ENCODE measurements at places on chromosomes 4 and X.
A peak's percentile ranks its signal among the peaks of the same experiment; 100 is the strongest.

- DNase-seq, result no peak
Measured at GRCh38 chr4:16351161-16351560, 124.9 kb upstream of the TAPT1 start.

GRCh38 chrX:122770581-122770980, 413.5 kb upstream of the GRIA3 start:
- no peak for DNase-seq

DNA sequence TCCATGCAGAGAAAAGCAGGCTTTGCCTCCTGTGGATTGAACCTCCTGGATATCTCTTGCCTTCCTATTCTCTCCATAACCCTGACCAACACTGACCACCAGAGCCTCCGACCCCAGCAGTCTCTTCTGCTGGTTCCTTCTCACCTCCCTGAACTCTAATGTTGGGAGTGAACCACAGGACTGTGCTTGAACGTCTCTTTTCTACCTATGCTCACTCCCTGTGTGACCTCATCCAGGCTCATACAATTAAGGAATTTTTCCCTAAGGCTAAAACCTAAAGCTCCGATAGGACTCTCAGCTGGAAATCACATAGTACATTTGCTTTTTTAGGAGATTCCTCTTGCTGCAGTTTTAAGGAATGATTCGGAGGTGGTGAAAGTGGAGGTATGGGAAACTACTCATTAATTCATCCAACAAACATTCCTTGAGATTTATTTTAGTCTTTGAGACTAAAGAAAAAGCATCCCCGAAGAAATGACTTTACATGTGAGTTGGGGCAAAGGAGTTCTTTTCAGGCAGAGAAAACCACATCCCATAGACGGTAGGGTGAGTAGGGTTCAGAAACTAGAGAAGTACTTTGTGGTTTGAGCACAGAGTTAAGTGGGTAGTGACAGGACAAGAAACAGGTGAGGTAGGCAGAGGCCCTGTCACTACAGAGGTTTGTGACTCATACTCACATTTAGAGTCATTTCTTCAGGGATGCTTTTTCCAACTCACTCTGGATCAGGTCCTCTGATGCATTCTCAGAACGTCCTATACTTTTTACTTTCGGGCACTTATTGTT, 30.8 kb downstream of the NDNF start:
- DNase-seq, result no peak

DNA sequence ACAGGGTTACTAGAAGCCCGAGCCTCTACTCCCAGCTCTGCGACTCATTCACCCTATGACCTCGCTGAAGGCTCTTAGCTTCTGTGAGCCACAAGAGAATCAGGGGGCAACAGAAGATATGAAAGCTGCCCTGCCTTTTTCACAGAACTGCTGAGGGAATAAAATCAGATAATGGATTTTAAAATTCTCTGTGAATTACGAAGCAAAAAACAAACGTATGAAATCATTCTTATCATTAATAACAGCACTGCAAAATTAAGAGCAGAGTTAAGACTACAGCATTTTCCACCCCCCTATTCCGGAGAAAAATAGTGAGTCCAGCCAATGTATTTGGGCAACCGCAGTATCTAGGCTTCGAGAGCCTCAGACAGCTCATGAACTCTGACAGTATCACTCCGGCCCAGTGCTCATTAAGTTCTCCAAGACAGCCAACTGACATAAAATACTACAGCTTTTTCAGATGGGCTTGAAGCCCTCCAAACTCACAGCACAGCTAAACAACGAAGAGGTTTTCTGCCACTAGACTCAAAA, 33.4 kb downstream of the AFAP1 start:
- no peak for DNase-seq

GRCh38 chrX:130109429-130110378, 593 bp downstream of the ELF4 start:
- no peak for DNase-seq

- DNase-seq, result no peak
Measured at GRCh38 chrX:11146411-11146810, 35.3 kb downstream of the HCCS start.

DNA sequence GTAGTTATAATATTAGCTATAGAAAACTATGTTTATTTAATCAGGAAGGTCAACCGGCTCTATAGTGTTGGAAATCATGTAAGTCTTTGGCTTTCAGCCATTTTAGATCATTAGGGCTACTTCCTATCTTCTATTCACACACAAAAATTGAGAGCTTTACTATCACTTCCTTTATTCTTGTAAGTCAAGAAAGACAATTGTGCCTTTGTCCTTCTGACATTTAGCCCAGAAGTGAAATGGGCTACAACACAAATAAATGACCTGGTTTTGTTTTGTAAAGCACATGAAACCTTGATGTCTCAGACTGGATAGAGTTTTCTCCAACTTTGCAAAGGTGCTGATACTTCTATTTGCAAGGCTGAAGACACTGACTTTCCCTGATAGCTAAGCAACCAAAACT, 122.4 kb upstream of the ACSL4 start:
- DNase-seq, result no peak

DNA sequence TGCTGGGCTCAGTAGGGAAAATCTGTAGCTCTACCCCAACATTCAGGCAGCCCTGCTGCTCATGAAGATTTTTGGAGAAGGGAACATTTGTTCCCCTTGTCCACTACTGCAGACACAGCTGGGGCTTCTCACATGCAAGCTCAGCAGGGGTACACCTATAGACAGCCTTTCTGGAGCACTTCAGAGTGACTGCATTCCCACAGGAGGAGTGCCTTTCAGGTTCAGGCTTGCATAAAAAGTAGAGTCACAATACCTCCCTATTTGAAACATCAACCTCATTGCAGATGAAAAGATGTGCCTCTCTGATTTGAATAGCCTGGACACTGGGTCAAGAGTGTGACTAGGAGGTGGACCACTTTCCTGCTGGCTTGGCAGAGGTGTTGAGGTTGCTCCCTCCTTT, 53.3 kb upstream of the NAP1L2 start:
- no peak for DNase-seq

DNA sequence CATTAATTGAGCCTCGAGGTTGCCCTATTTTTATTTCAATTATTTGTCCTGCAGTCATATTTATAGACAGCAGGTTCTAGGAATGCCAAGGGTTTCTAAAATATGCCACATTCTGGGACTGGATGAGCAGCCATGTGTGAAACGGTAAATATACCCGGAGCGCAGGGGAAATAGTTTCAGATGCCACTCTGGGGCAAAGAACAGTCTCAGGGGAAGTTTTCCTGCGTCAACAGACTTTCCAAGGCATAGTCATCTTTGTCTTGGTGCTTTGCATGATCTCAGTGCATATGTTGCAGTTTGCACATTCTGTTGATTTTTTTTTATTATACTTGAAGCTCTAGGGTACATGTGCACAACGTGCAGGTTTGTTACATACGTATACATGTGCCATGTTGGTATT, 71.0 kb downstream of the GPAT3 start:
- DNase-seq, result no peak

GRCh38 chr4:40399578-40399977, 64.4 kb downstream of the CHRNA9 start:
- DNase-seq, result no peak

DNA sequence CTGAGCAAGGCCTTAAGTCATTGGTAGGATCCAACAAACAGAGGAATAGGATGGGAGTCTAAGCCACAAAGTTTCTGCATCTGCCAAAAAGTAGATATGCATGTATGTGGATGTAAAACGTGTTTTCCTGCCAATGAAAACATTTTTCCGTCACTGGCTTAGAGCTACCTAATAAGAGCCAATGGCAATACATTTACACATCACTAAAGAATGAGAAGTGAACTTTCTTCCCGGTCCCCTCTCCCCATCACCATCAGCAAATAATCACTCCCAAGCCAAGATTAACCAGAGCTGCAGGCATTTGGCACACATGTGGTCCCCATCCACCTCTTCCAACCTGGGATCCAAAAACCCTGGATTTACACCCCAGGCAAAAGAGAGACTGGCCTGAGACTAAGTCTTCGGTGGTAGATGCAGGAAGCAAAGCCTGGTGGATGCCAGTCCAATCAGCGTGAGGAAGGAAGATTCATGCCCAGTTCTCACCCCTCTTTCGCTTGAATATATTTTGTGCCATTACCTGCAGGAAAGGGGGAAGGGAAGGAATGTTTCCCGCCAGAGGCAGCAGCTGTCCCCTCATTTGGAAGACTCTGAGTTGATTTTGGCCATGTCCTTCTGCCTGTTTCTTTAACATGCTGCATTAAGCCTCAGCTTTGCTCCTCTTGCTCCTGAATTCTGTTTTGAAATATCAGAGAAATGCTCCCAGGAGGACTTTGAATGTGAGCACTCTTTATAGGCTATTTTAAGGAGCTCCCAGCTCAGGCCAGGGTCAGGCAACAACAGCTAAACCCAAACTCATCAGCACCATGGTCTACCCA, 131.4 kb downstream of the CHIC2 start:
- no peak for DNase-seq

DNA sequence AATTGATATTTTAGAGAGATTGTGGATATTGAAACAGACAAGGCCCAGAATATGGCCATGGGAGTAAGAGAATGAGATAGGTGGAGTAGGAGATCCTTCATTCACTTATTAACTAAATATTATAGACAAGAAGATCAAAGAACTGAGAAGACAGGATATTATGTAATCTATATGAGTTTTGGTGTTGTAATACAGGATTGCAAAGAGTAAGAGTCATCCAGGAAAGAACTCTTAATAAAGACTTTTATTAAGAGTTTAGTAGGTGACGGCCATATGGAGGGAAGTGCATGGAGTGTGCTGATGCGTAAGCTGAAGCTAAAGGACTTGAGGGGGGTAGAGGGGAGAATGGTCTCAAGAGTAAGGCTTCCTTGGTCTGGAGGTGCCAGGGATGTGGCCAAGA, 153.7 kb downstream of the VEGFC start:
- DNase-seq, result no peak

DNA sequence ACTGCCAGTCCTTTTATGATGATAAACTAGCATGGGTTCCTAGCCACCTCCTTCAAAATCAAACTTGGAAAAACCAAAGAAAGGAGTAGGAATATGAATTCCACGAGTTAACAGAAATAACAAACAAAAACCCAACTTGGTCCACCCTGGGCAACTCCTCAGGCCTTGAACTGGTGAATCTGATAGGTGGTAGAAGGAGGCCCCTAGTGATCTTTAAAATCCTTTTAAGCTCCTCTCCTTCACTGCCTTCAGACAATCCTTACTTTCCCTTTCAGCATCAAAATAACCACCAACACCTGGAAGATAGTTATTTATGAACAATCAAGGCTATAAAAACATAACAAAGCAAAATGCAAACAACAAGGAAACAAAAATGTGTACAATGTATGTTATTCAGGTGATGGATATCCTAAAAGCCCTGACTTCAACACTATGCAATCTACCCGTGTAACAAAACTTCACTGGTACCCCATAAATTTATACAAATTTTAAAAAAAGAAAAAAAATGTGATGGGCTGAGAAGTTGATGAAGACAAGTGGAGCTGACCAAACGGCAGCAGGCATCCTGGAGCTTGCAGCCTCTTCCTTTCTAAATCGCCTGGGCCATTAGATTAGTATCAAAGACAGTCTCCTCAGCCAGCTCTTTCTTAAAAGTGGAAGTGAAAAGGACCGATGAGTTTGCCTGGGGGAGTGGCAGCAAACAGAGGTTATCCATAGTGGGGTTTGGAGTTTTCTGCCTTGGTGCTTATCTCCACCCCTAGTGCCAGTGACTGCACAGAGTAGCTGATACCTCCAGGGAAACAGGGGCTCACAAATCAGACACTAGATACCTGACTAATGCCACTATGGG, 179.6 kb downstream of the TMA16 start:
- no peak for DNase-seq

DNA sequence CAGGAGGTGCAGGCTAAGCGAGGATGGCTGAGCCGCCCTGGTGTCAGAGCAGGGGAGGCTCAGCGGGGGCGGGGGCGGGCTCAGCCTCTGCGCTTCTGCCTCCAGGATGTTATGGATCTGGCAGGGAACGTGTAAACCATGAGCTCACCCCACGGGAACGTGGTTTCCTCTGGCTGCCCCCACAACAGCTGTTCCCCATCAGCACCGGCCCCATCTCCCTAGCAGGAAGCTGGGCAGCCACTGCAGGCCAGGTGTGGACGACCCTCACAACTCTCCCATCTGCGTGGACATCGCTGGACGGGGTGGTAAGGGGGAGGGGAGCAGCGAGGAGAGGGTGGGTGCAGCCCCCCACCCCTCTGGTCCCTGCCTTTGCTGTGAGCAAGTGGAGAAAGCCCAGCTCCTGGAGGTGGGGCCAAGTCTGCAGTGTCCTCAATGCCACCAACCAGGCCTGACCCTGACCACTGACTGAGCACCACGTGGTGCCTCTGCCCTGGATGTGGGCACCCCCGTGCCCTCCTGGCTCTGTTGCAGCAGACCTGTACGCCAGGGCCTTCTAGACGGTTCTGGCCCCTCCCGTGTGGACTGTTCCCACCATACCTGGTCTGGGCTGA, 28.1 kb upstream of the SPON2 start:
- peak; percentile 29 for DNase-seq

DNA sequence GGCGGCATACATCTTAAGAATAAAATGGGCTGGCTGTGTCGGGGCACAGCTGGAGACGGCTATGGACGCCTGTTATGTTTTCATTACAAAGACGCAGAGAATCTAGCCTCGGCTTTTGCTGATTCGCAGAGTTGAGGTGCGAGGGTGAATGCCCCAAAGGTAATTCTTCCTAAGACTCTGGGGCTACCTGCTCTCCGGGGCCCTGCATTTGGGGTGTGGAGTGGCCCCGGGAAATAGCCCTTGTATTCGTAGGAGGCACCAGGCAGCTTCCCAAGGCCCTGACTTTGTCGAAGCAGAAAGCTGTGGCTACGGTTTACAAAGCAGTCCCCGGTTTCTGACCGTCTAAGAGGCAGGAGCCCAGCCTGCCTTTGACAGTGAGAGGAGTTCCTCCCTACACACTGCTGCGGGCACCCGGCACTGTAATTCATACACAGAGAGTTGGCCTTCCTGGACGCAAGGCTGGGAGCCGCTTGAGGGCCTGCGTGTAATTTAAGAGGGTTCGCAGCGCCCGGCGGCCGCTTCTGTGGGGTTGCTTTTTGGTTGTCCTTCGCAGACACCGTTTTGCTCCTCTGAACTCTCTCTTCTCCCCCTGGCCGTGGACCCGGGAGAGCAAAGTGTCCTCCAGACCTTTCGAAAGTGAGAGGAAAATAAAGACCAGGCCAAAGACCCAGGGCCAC, 1.9 kb downstream of the SHOX start:
- no peak for DNase-seq

DNA sequence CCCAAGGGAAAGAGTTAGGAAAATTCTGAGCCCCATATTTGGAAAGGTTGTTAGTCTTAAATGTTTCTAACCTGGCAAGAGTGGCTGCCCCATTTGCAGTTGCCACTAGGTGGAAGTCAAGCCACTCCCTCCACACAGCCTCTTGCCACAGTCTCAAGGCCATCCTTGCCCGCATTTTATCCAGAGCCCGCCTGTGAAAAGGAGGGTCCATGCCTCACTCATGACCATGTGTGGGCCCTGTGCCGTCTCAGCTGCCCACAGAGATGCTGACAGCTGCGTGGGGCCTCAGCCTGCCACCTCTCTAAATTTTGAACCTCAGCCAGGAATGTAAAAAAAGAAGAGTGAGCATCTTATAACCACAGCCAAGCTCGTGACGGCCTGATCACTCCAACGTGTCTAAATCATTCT, 201.5 kb upstream of the FAM241A start:
- DNase-seq, result peak; percentile 51

- DNase-seq, result no peak
Measured at GRCh38 chr4:41747230-41748055, 1.1 kb downstream of the PHOX2B start.

Measured in body of pancreas (tissue), 4 donors.